ENCODE measurements at places on chromosomes 7 and 10.

DNA sequence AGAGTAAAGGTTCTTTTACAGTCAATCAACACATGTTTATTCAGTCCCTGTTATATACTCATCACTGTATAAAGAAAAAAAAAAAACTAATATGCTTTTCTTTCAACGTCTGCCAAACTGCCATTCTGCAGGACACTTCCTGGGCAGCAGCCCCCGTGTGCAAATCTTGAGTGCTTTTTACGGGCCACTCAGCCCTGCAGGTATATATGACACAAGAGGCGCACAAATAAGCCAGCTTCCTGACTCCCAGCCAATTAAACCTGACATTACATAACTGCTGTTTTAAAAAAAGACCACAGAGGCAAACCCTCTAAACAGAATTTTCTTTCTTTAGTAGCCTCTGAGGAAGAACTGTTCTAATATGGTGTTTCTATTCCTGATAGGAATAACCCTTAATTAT, 263.0 kb upstream of the NEBL start:
- DNase-seq, result no peak

GRCh38 chr7:121049897-121050296, 61.4 kb downstream of the CPED1 start:
- no peak for DNase-seq

DNA sequence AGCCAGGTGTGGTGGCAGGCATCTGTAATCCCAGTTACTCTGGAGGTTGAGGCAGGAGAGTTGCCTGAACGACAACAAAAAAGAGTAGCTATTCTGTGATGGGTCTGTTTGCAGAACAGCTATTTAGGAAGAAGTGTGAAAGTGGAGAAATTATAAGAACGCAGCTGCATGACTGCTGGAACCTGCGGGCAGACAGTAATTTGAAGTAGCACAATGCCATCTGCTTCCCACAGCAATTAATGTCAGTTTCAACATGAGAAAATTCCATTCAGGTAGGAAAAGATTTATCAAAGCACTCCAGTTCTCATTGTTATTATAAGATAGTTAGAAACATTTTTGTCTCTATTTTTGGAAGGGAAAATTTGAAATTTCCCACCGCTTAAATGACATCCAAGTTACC, 21.5 kb downstream of the LAMB1 start:
- no peak for DNase-seq

DNA sequence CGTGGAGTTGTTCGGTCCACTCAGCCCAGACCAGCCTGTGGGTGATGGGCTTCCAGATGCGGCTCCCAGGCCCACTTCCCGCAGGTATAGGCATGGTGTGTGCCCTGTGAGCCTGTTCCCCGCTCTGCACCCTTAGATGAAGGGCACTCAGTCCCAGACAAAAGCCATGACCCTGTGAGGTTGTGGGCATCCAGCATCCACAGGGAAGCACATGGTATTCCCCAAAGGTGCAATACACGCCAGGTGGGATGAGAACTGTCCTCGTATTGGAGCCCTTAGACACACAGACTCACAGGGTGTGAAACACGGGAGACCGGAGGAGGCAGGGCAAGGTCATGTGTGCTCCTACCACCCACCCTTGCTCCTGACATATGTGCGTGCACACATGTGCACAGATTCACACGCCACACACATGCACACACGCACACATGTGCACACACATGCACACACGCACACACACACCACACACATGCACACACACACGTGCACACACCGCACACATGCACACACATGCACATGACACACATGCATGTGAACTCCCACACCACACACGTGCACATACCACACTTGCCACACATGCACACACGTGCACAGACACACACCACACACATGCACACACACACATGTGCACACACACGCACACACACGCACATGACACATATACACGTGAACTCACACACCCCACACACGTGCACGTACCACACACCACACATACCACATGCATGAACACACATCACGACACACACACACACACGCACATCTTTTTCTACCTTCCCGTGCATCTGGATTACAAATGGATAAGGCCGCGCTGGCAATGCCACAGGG, 319.4 kb downstream of the WDR37 start:
- no peak for DNase-seq

- no peak for DNase-seq
Measured at GRCh38 chr10:133167693-133168616, 7.9 kb downstream of the KNDC1 start.

All from thoracic aorta (tissue), 2 donors.